ENCODE measurements at places on chromosomes 4 and X. TPM values are rescaled to one million over a fixed set of nuclear protein-coding genes. Genes with fewer than 3 reads are reported as not detected.
A peak's percentile ranks its signal among the peaks of the same experiment; 100 is the strongest.

- H3K27me3 ChIP-seq = no peaks in the 10 kb centered on the region
- DNase-seq = no peak
- H3K4me1 ChIP-seq = no peaks in the 10 kb centered on the region
- no peaks in the 10 kb centered on the region for H3K36me3 ChIP-seq
- H3K4me3 ChIP-seq = no peak overlapping the region
- no peak overlapping the region for H3K27ac ChIP-seq
Measured at GRCh38 chrX:105894721-105895120, 72.4 kb downstream of the NRK start.

DNA sequence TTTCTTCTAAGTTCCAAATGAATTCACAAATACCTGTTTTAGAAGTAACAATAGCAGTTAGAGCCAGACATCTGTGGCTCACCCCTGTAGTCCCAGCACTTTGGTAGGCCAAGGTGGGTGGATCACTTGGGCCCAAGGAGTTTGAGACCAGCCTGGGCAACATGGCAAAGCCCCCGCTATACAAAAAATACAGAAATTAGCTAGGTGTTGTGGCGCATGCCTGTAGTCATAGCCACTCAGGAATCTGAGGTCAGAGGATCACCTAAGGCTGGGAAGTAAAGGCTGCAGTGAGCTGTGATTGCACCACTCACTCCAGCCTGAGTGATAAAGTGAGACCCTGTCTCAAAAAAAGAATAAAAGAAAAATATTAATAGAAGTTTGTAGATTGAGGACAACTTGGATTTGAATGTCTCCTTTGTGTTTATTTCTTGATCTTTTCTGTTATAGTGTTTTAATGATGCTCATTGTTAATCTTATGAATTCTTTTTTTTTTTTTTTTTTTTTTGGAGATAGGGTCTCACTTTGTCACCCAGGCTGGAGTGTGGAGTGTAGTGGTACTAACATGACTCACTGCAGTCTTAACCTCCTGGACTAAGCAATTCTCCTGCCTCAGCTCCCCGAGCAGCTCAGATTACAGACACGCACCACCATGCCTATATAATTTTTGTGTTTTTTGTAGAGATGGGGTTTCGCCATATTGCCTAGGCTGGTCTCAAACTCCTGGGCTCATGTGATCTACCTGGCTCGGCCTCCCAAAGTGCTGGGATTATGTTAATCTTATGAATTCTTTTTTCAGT lies 30.7 kb upstream of the RAPGEF2 start:
- no peak overlapping the region for H3K27ac ChIP-seq
- no peaks in the 10 kb centered on the region for H3K4me1 ChIP-seq
- H3K27me3 ChIP-seq = no peaks in the 10 kb centered on the region
- DNase-seq = no peak
- H3K36me3 ChIP-seq = no peaks in the 10 kb centered on the region

GRCh38 chr4:1910643-1911042 lies 39.5 kb downstream of the NSD2 start:
- H3K4me1 ChIP-seq = no peaks in the 10 kb centered on the region
- no peak overlapping the region for H3K4me3 ChIP-seq
- H3K36me3 ChIP-seq = peaks cover 46% of the 10 kb centered on the region
- no peak overlapping the region for H3K27ac ChIP-seq

GRCh38 chrX:19535476-19535875 lies 20.2 kb upstream of the MAP3K15 start:
- peaks cover 3% of the 10 kb centered on the region for H3K4me1 ChIP-seq
- peaks cover 3% of the 10 kb centered on the region for H3K36me3 ChIP-seq
- DNase-seq = peak; percentile 62
- no peak overlapping the region for H3K27ac ChIP-seq
- no peak overlapping the region for H3K4me3 ChIP-seq

GRCh38 chrX:131746491-131746968 lies 202.7 kb downstream of the OR13H1 start:
- no peaks in the 10 kb centered on the region for H3K4me1 ChIP-seq
- H3K36me3 ChIP-seq = no peaks in the 10 kb centered on the region
- no peak overlapping the region for H3K4me3 ChIP-seq
- no peaks in the 10 kb centered on the region for H3K27me3 ChIP-seq

DNA sequence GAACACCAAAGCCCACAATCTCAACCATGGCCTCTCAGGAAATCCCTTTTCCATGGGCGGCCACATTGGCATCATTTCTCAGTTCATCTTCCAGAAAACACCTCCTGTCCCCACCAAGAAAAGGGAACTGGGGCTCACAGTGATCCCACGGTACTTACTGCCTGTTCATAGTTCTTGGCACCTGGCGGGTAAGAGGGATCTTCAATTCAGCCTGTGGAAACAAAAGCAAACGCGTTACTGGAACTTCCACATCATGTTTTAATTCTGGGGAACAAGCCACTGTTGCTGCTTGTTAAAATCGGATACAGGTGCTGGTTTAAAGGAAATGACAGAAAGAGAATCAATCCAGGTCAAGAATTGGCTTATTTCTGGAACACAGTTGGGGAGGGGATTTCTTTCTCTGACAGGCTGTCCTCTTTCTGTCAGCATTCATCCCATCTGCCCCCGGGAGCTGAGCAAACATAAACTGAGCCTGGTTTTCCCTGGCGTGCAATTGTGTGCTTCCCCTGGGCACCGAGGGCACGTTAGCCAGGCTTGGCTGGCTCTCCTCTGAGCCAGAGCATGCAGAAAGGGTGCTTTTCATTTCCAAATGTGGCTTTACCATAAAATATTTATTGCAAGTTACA lies 16.8 kb downstream of the CLNK start:
- H3K36me3 ChIP-seq = no peaks in the 10 kb centered on the region
- H3K27me3 ChIP-seq = no peaks in the 10 kb centered on the region
- no peak overlapping the region for H3K4me3 ChIP-seq
- H3K27ac ChIP-seq = no peak overlapping the region

DNA sequence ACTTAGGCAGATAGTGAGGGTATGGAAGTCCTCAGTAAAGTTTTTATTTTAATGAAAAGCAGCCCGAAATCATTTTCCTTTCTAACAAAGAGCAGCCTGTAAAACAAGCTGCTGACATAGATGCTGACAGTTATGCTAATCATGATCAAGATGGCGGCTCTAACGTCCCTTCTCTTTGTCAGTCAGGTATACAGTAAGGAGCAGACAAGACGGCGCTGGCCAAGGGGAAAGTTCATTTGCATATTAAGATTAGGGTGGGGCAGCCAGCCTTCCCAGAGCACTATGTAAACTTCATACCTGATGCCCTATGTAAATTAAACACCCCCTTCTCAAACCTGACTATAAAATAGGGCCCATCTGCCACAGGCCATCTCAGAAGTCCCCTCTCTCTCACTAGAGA lies 76.9 kb downstream of the MAGEB10 start:
- no peaks in the 10 kb centered on the region for H3K36me3 ChIP-seq
- no peak overlapping the region for H3K4me3 ChIP-seq
- DNase-seq = no peak
- no peaks in the 10 kb centered on the region for H3K4me1 ChIP-seq

GRCh38 chrX:24241822-24242648 lies 71.8 kb downstream of the SUPT20HL2 start:
- peak; percentile 65 for DNase-seq
- H3K27ac ChIP-seq = no peak overlapping the region
- no peak overlapping the region for H3K4me3 ChIP-seq
- H3K4me1 ChIP-seq = peaks cover 20% of the 10 kb centered on the region

GRCh38 chrX:67673741-67674274 lies 130.0 kb downstream of the AR start:
- H3K36me3 ChIP-seq = no peaks in the 10 kb centered on the region
- H3K4me1 ChIP-seq = no peaks in the 10 kb centered on the region
- H3K27ac ChIP-seq = no peak overlapping the region
- no peak overlapping the region for H3K4me3 ChIP-seq
- DNase-seq = no peak
- no peaks in the 10 kb centered on the region for H3K27me3 ChIP-seq

DNA sequence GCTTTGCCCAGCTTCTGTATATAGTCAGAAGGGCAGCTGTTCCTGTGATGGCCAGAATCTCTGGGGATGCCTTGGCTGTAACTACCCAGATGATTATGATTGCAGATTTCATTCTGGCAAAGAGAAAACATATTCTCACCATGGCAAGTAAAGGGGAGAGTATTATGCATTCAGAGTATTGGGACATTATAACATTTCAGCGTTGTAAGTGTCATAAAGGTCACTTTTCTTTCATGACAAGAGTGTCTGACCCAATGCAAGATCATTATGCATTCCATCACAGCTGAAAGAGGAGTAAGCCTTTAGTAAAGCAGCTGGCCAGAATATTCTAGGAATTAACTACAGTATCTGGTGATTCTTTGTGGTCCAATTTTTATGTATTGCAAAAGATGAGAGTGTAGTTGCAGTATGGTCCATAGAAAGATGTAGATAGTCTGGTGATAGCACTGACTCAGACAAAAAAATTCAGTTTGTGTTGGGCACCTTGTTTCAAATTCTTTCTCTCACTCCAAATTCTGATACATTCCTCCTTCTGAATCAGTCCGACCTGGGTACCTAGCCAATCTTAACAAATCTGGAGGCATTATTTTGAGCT lies 2366.3 kb downstream of the PCDH7 start:
- H3K27me3 ChIP-seq = no peaks in the 10 kb centered on the region
- no peaks in the 10 kb centered on the region for H3K4me1 ChIP-seq
- no peaks in the 10 kb centered on the region for H3K36me3 ChIP-seq
- DNase-seq = no peak
- H3K27ac ChIP-seq = no peak overlapping the region

DNA sequence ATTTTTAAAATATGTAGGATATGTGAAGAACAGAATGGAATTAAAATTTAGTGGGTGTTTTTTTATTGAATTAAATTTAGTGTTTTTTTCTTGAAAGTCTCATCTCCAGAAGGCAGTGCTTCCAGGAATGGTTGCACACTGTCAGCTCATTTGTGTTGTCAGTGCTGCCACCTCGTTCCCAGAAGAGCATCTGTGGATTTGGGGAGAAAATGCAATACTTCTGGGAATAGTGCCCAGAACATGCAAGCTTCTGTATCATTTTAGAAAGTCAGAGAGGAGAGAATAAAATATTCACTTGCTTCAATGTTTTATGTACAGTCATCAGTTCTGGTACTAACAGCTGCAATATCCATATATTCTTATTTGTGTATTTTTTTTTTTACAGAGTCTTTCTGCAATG lies 608.8 kb downstream of the PCDH7 start:
- H3K4me3 ChIP-seq = no peak overlapping the region
- H3K27ac ChIP-seq = no peak overlapping the region
- H3K36me3 ChIP-seq = no peaks in the 10 kb centered on the region
- H3K27me3 ChIP-seq = no peaks in the 10 kb centered on the region

GRCh38 chr4:185108185-185108584 lies 34.9 kb upstream of the SLC25A4 start:
- H3K27me3 ChIP-seq = no peaks in the 10 kb centered on the region
- H3K36me3 ChIP-seq = no peaks in the 10 kb centered on the region
- no peak for DNase-seq

CT45A1 gene
- total RNA-seq = not detected

MAGEE1 gene
- 2.1 TPM for total RNA-seq

CFAP47 gene
- total RNA-seq = not detected

EMCN gene
- total RNA-seq = not detected

ARR3 gene
- not detected for total RNA-seq

CPXCR1 gene
- total RNA-seq = 0.10 TPM

DRD5 gene
- total RNA-seq = not detected

ZFP42 gene
- not detected for total RNA-seq

Data from SJCRH30 (cell line).